ENCODE measurements at places on chromosomes 2 and 18.
A peak's percentile ranks its signal among the peaks of the same experiment; 100 is the strongest.

- H3K27me3 ChIP-seq = peaks cover 4% of the 10 kb centered on the region
- H3K4me1 ChIP-seq = no peaks in the 10 kb centered on the region
- no peak for DNase-seq
- H3K4me3 ChIP-seq = no peak overlapping the region
- no peak overlapping the region for H3K27ac ChIP-seq
- no peaks in the 10 kb centered on the region for H3K36me3 ChIP-seq
These were observed 31.7 kb downstream of the CELF4 start for GRCh38 chr18:37533647-37534584.

GRCh38 chr18:63158012-63158631 is 161.4 kb downstream of the BCL2 start:
- no peak for DNase-seq
- peaks cover 68% of the 10 kb centered on the region for H3K36me3 ChIP-seq
- H3K27me3 ChIP-seq = no peaks in the 10 kb centered on the region
- peaks cover 100% of the 10 kb centered on the region for H3K4me1 ChIP-seq
- peak overlapping the region; percentile 78 for H3K4me3 ChIP-seq
- peak overlapping the region; percentile 90 for H3K27ac ChIP-seq

GRCh38 chr2:226979004-226979403 is 143.2 kb downstream of the RHBDD1 start:
- H3K27ac ChIP-seq = no peak overlapping the region
- H3K4me1 ChIP-seq = peaks cover 39% of the 10 kb centered on the region
- peaks cover 2% of the 10 kb centered on the region for H3K36me3 ChIP-seq
- H3K4me3 ChIP-seq = no peak overlapping the region
- H3K27me3 ChIP-seq = no peaks in the 10 kb centered on the region
- DNase-seq = no peak

DNA sequence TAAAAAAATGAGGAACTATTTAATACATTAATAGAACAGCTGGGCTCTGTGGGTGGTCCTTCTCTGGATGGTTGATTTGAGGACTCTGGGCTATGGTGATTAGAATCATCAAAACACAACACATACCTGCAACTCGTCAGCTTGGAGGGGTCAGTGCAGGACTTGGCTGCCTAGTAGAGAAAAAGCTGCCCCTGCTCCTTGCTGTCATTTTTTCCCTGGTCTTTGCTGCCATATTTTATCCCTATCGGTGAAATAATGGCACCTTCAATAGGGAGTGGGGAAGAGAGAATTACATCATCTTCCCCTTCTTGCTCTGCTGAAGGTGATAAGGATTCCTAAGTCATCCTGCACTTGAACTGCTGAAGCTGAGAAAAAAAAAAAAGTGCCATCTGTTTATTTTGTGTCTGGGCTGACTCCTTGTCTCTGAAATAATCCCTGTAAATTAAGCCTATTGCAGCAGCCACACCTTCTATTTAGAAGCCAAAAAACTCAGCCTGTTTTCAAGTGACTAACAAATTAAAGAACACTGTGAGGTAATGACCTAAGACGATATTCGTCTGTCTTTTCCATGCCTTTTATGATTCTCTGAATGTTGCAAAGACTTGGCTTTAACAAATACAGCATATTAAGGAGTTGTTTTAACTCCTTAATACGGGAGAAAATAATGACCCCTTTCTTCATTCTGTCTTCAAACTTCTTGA is 89.3 kb downstream of the ACVR1 start:
- no peak overlapping the region for H3K27ac ChIP-seq
- H3K27me3 ChIP-seq = no peaks in the 10 kb centered on the region
- peaks cover 39% of the 10 kb centered on the region for H3K4me1 ChIP-seq
- no peak overlapping the region for H3K4me3 ChIP-seq
- H3K36me3 ChIP-seq = peaks cover 26% of the 10 kb centered on the region

All from activated CD4-positive, alpha-beta T cell treated with anti-CD3 and anti-CD28 coated beads, Interleukin-2, amount 10 ng/mL, durations not matched to agents 7 days and 5 days (primary cell).